Kidney (tissue), 22 donors: ENCODE measurements at places on chromosomes 16 and 17. TPM values are rescaled to one million over a fixed set of nuclear protein-coding genes. Genes with fewer than 3 reads are reported as not detected.
A peak's percentile ranks its signal among the peaks of the same experiment; 100 is the strongest.

- DNase-seq: peak; percentile 64
Measured at GRCh38 chr17:28416703-28417311, 10.8 kb upstream of the SLC46A1 start.

DNA sequence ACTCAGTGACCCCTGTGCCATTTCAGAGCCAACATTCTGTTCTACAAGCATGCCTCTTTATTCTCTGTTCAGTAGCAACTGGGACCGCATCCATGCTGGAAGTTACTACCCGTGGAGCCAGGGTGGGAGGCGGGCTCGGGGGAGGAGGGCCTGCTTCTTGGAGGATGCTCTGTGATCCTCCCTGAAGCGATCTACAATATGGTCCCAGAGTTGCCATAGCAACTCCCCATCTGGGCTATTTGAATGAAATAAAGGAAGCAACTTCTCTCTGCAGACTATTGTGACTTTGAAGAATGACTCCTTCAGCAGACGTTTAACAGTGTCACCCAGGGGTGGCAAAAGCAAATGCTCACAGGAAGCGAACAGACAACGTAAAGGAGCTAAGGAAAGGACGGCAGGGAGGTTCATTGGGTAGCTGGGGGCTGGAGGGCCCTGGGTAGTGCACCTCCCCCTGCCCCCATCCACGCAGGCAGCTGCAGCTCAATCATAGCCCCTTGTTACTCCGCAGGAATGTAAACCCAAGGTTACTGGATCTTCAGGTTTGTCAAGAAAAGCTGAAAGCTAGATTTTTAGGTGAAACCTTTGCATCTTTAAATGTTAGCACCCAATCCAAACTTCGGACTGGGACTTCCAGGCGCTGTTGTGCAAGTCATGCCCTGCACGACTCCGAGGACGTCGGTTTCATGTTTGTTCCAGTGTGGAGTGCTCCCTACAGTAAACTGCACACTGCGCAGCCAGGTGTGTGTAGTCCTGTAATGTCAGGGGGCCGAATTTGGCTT is 51.1 kb upstream of the MEAK7 start:
- DNase-seq: no peak

- peak; percentile 83 for DNase-seq
Measured at GRCh38 chr17:58083491-58084316, 485 bp downstream of the DYNLL2 start.

GRCh38 chr16:77499373-77500285 is 64.8 kb upstream of the ADAMTS18 start:
- DNase-seq: no peak

- no peak for DNase-seq
Measured at GRCh38 chr17:50842506-50843149, 7.2 kb downstream of the WFIKKN2 start.

GRCh38 chr16:56672761-56673536 is 3.3 kb downstream of the MT1H start:
- DNase-seq: no peak

DNA sequence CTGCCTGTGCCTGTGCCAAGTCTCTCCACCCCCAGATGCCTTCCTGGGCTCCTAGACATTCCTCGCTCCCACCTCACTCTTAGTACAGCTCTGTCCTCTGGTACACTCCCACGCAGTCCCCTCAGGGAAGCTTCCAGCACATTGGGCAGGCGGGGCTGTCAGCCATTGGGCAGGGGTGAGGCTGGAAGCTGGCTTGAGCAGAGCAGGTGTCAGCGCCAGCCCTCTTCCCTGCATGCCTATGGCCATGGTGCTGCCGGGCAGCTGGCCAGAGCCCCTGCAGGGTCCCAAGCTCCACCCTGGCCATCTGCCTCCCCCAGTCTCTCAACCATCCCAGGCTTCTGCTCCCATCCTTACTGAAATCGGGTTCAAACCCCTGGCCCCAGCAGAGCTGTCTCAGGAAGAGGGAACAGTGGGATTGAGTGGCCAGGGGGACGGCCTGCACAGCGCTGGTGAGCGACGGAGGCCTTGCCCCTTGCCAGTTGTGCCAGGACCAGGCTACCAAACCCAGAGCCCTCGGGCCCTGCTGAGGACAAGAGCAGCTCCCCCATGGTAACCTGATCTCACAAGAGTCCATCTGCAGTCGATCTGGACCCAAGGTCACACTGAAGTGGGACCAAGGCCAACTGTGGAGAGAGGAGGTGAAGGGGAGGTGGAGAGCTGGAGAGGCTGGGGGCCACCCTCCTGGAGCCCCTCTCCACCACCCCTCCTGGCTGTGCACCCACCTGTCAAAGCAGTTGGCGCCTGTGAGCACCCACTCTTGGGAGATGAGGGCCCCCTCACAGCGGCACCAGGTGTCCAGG is 2.4 kb upstream of the B9D1 start:
- DNase-seq: no peak

DNA sequence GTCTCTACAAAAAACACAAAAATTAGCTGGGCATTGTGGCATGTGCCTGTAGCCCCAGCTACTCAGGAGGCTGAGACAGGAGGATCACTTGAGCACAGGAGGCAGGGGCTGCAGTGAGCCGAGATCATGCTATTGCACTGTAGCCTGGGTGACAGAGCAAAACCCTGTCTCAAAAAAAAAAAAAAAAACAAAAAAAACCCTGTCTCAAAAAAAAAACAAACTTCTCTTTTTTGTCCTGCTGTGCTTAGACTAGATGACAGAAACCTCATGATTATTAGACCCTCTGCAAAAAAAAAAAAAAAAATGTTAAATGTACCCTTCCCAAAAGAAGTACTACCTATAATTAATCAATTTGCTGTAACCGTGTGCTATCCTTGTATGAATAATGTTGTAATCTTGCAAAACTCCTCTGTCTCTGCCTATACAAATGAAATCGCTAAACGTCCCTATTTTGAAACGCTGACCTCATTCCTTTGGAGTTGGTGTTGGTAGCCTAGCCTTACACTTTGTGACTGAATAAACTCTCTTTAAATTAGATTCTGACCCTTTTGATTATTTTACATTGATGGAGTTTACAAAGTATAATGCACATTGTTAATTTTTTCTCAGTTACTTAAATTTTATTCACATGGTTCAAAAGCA is 13.6 kb upstream of the DHRS7B start:
- no peak for DNase-seq

DNA sequence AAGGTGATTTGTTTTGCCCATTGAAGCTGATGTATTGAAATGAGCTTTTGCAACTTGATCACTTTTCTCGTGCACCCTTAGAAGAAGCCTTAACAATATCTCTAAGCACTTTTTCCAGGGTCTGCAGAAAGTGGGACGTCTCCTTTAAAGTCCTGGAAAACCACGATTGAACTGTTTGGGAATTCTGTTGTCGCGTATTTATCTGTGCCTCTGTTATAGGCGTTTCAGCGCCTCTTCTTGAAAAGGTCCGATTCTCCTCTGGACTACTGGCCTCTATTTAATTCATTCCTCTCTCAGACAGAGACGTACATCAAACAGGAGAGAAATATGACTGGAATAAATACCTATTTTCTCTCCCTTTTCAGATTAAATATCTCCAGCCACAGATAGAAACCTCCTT is 262.4 kb upstream of the PSMD7 start:
- no peak for DNase-seq

DNA sequence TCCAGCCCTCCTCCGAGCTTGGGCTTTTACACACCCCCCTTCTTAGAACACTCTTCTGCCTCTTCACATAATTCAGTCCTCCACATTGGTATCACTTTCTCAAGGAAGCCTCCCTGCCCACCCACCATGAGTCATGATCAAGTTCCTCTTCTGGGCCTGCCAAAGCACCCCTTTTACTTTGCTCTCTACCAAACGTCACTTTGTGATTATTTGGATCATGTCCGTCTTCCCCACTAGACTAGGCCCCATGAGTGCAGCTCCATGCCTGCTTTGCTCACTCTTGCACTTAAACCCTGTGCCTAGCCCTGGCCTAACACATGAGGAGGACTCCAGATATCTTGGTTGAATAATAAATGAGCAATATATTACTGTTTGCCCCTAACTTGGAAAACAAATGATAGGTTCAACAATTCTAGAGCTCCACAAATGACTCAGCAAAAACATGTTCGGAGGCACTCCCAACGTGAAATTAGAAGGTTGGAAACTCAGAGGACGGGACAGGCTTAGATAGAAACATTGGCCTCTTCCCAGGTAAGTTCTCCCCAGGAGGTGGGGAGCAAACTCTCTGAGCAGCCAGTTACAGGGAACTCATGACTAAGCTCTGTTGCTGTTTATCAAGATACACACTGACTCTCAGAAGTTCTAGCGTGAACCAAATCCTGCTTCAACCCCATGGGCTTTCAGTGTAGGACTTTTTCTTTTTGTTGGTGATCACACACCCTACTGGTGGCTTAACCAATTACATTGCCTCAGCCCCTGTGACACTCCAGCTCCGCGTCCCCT is 28.3 kb downstream of the G6PC1 start:
- peak; percentile 46 for DNase-seq

DNA sequence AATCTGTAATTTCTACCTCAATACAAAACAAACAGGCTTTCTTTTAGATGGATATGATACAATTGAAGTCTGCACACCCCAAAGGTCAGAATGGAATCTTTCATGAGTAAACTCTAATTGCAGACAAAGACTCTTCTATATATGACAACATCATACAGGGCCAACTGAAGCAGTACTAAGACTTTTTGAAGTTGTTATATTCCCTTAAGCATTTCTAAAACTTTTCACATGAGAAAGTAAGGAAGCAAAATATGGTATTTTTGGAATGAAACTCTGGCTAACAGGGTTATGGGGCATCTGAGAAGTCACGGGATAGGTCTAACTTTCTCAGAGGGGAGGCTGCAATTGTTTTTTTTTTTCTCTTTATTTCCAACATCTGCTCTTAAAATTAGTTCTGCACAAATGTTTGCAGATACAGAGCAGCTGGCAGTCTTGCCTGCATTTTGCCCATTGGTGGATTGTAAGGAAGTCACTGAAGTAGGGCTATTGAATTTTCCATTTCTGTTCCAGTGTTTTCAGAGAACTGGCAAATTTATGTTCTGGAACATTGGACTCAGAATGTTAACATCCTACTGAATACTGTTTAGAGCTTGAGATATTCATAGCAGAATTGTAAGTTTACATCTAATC is 59.1 kb downstream of the SSH2 start:
- DNase-seq: no peak

- no peak for DNase-seq
Measured at GRCh38 chr16:12323007-12323758, 346.6 kb downstream of the SNX29 start.

DNA sequence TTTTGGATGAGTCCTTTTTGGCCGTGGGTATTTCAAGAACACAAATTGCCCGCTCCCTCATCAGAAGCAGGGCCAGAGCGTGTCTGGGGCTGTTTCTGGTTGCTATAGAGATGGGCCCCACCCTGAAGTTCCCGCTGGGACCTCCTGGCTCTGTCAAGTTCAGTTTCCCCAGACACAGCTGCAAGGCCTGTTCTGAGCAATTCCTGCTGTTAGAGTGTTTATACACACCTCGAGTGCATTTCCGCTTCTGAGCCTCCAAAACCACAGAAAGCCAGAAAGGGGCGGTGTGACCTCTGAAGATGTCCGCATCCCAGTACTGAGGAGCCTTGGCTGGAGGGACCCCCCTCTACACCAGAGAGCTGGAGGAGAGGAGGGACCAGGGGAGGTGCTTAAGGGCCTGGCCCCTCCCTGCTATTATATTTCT is 9.3 kb upstream of the WBP2 start:
- DNase-seq: peak; percentile 84

DNA sequence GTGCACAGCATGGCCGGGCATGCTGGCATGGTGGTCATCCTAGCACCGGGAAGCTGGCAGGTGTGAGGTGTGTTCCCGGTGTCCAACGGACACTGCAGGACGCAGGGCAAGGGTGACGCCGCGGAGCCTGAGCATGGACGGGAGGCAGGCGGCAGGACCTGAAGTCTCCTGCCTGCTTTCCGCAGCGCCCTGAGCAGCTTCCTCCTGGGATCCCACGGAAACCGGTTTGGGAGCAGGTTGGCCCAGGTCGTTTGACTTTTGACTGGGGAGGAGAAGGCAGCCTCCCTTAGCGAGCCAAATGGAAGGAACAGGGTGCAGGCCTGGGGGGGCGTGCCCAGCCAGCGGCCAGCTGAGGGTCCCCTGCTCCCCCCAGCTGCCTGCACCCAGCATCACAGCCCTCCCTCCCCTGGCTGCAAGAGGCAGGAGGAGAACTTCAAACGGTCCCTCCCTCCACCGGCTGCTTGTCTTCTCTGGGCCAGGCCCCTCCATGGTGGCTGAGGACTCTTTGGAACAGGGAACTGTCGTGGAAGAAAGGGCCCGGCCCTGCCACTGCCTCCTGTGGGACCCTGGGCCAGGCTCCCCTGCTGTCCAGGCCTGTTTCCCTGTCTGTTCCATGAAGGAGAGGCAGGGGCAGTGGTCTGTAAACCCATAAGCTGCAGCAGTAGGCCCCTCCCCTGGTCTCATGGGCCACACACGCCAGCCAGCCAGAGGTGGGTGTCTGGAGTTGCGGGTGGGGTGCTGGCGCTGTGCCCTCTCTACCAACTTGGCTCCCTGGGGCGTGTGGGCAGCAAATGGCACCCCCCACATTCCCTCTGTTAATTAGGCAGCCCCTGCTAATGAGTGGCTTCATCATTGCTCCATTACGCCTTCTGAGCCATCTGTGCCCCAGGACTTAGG is 7.8 kb upstream of the ADGRG1 start:
- DNase-seq: peak; percentile 72

DNA sequence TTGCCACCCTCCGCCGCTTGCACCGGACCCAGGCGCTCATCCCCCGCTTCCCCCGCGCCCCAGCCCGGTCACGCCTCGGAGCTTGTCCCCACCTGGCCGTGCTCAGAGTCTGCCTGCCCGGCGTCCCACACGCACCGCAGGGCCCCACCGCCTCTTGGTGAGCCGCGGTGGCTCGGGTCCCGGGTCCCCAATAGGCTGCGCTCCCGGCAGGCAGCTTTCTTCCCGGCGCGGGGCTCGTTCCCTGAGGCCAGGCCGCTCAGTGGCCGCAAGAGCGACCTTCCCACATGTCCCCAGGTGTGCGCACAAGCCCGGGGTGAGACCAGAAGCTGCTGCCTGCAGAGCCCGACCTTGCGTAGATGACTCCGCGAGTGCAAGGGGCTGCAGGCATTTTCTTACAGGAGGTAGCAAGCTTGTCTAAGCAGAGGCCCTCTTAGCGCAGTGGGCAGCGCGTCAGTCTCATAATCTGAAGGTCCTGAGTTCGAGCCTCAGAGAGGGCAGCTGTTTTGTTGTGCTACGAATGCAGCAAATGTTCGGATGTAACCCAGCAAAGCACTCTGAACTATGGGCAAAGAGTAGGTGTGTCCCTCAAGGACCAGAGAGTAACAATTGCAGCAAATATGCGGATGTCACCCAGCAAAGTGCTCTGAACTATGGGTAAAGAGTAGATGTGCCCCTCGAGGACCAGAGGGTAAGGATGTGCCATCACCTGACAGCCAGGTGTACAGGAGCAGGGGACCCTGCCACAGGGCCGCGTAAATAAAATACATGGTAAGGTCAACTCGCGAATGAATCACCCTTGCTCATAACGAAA is 15.6 kb downstream of the TLE7 start:
- DNase-seq: no peak

FAAP100 gene
- total RNA-seq: 28.6 TPM

CD300LB gene
- total RNA-seq: 0.91 TPM

ZSCAN10 gene
- total RNA-seq: not detected

IRF8 gene
- total RNA-seq: 33.3 TPM

KCNJ2 gene
- 4.4 TPM for total RNA-seq

CHST6 gene
- total RNA-seq: 0.79 TPM

RSPRY1 gene
- total RNA-seq: 32.2 TPM

ADAM11 gene
- total RNA-seq: 0.28 TPM

CD300LF gene
- 3.1 TPM for total RNA-seq
